ENCODE measurements at places on chromosomes 2 and 18. TPM values are rescaled to one million over a fixed set of nuclear protein-coding genes. Genes with fewer than 3 reads are reported as not detected.

DNA sequence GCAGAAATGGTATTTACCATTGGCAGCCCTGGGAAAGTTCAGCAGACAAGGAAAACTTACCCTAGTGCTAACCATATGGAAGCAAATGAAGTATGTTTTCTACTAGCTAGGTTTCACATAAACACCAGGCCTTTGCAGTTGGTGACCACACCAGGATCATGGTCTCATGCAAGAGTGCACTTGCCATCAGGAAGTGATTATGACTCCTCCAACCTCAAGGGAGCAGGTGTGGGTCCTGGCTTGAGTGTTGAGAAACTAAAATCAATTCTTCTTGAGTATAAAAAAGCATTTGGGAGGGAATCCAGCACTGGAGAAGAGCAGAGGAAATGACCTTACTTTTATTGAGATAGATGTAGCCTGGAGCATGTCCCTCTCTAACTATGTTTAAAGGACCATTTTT is 56.8 kb upstream of the SPAG16 start:
- no peak overlapping the region for H3K27ac ChIP-seq
- no peaks in the 10 kb centered on the region for H3K27me3 ChIP-seq
- H3K4me1 ChIP-seq, result no peaks in the 10 kb centered on the region
- H3K4me3 ChIP-seq, result no peak overlapping the region
- DNase-seq, result no peak

- DNase-seq, result no peak
- no peaks in the 10 kb centered on the region for H3K36me3 ChIP-seq
- H3K27me3 ChIP-seq, result no peaks in the 10 kb centered on the region
These were observed 106.2 kb downstream of the CCDC141 start for GRCh38 chr2:178943745-178944144.

GRCh38 chr2:6764968-6765723 is 100.6 kb downstream of the CMPK2 start:
- DNase-seq, result no peak
- no peaks in the 10 kb centered on the region for H3K4me1 ChIP-seq
- H3K4me3 ChIP-seq, result no peak overlapping the region
- no peaks in the 10 kb centered on the region for H3K36me3 ChIP-seq
- H3K27me3 ChIP-seq, result no peaks in the 10 kb centered on the region

- H3K36me3 ChIP-seq, result no peaks in the 10 kb centered on the region
- H3K27ac ChIP-seq, result no peak overlapping the region
- no peak overlapping the region for H3K4me3 ChIP-seq
- DNase-seq, result no peak
- H3K4me1 ChIP-seq, result no peaks in the 10 kb centered on the region
- H3K27me3 ChIP-seq, result no peaks in the 10 kb centered on the region
These were observed 18.9 kb upstream of the FAHD2A start for GRCh38 chr2:95383635-95384027.

- H3K27me3 ChIP-seq, result no peaks in the 10 kb centered on the region
- no peaks in the 10 kb centered on the region for H3K4me1 ChIP-seq
- no peaks in the 10 kb centered on the region for H3K36me3 ChIP-seq
- H3K27ac ChIP-seq, result peak overlapping the region; percentile 16
These were observed 40.8 kb downstream of the PID1 start for GRCh38 chr2:229230256-229230655.

DNA sequence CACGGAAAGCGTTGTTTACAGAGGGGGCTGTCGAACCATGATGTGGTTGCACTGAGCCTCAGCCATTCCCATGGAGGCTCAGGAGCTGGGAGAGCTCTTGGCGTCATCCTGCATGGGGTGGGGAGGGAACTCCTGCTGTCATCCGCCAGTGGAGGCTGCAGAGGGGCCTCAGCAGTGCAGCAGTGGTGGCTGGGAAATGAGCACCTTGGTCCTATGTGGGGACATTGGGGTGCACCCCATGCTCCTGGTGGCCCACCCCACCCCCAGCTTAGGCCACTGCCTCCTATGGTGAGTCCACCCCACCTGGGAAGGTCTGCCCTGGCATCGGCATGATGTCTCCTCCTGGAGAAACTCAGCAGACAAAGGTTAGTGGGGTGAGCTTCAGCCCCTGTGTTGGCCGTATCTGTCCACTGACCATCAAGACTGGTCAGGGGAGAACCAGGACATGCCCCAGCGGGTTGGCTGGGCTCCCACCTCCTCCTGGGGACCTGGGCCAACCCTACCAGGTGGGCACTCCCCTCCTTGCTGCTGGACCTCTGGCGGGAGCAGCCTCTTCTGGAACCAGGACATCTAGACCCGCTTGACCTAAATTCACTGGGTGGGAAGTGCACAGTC is 67.8 kb upstream of the HDAC4 start:
- no peak overlapping the region for H3K4me3 ChIP-seq
- no peak overlapping the region for H3K27ac ChIP-seq
- no peaks in the 10 kb centered on the region for H3K4me1 ChIP-seq
- DNase-seq, result no peak
- no peaks in the 10 kb centered on the region for H3K36me3 ChIP-seq

- no peaks in the 10 kb centered on the region for H3K4me1 ChIP-seq
- DNase-seq, result no peak
- peak overlapping the region; percentile 15 for H3K27ac ChIP-seq
- no peak overlapping the region for H3K4me3 ChIP-seq
- H3K27me3 ChIP-seq, result no peaks in the 10 kb centered on the region
These were observed 17.0 kb downstream of the TNFAIP6 start for GRCh38 chr2:151374436-151374835.

GRCh38 chr2:158677542-158677941 is 117.6 kb upstream of the DAPL1 start:
- H3K27me3 ChIP-seq, result no peaks in the 10 kb centered on the region
- DNase-seq, result no peak
- no peaks in the 10 kb centered on the region for H3K4me1 ChIP-seq
- no peak overlapping the region for H3K4me3 ChIP-seq
- H3K36me3 ChIP-seq, result no peaks in the 10 kb centered on the region

DNA sequence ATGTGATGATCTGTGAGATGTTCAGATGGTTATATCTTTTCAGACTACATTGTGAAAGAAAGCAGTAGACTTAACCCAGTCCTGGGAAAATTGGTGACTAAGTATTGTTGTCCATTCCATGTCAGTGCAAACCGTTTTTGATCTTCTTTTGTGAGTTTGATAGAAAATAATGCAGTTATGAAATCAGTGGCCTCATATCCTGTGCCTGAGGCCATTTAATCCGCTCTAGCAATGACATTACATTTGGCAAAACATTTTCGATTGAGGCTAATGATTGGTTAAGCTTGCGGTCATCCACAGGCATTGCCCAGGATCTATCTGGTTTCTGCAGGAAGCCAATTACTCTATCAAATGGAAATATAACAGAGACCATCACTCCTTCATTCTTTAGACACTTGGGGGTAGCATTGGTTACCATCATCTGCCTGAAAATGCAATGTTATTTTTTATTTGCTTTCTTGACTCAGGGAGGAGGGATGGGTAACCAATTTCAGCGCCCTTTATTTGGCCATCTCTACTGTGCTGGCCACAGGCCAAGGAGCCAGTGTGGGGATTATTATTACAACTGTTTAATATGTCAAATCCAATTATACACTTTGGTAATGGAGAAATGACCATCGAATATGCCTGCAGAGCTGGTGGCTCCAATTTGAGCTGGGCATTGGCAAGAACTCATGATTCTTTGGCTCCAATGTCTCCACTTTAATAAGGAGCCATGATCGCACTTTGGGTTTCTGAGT is 33.6 kb downstream of the TRIB2 start:
- no peak overlapping the region for H3K27ac ChIP-seq
- DNase-seq, result no peak
- no peaks in the 10 kb centered on the region for H3K36me3 ChIP-seq
- H3K4me1 ChIP-seq, result no peaks in the 10 kb centered on the region

DNA sequence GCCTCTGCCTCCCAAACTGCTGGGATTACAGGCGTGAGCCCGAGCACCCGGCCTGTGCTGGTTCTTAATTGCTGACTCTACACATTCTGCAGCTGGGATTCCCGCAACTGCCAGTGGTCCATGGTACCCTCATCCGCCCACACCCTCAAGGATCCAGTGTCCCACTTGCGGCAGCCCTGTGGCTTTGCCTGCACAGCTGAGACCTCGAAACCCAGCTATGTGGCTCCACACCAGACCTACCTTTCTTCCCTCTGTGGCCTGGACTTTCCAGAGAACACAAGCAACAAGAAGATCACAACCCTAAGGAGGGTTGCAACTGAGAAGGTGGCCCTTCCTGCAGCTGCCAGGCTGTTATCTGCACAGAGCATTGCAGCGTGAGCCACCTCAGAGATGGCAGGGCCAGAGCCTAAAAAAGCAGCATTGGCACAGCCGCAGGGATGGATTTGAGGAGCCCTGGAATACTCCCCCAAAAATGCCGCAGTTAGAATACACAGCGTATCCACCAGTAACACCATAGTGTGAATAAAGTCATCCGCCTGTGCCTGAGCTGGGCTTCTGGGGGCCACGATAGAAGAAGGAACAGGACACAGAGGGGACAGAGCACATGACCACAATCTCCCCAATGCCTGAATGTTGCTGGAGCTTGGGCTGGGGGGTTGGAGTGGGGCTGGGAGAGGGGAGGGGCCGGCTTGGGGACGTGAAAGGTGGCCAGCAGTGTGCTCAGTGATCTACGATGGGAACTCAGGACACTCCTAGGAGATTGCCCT is 1.9 kb downstream of the GPR55 start:
- H3K27me3 ChIP-seq, result no peaks in the 10 kb centered on the region
- H3K27ac ChIP-seq, result no peak overlapping the region
- no peaks in the 10 kb centered on the region for H3K36me3 ChIP-seq
- DNase-seq, result no peak

The COX5B gene
- total RNA-seq, result 135 TPM

The NPHP1 gene
- total RNA-seq, result 9.4 TPM
